ENCODE measurements at places on chromosomes 4 and X.

- DNase-seq = no peak
Observed at GRCh38 chr4:167111622-167112021, 122.7 kb downstream of the SPOCK3 start.

GRCh38 chr4:99403380-99404184, 31.6 kb downstream of the ADH7 start:
- DNase-seq = no peak

GRCh38 chrX:139202742-139203420, 327.7 kb upstream of the F9 start:
- no peak for DNase-seq

GRCh38 chrX:30620980-30621618, 32.1 kb upstream of the GK start:
- DNase-seq = no peak

- no peak for DNase-seq
Observed at GRCh38 chr4:20026456-20026855, 225.2 kb upstream of the SLIT2 start.

DNA sequence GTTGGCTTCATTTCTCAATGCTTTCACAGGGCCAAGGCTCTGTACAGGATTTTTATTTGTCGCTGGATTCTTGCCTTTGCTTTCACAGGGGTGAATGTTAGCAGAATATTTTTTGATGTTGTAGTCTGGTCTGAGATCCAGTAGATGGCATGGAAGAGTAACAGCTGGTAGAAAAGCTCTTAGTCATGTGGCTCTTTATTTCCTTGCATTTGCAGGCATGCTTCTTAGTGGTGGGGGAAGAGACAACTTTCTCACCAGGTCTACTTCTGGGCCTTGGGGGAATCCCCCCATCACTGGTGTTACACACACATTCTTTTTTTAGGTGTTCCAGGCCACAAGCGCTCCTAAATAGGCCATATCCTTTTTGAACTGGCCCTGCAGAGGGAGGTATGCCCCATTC, 58.2 kb upstream of the DKK2 start:
- no peak for DNase-seq

DNA sequence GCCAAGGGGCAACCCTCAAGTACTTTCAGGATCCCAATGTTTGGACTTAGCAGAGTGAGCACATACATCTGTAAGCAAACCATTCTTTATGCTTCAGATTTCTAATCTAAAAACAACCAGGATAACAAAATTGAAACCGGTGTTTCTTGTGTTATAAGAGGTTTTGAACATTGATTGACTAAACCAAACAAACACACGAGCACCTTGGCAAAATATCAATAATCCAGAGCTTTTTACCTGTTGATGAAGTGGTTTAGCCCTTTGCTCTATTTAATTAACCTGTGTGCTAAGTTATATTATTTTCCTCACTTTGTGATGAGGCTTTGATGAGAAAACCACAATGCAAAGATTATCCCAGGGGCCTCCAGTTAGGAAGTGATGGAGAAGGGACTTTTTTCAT, 255.3 kb upstream of the CXXC4 start:
- no peak for DNase-seq

- DNase-seq = no peak
Observed at GRCh38 chr4:184403384-184403781, 71.0 kb downstream of the IRF2 start.

DNA sequence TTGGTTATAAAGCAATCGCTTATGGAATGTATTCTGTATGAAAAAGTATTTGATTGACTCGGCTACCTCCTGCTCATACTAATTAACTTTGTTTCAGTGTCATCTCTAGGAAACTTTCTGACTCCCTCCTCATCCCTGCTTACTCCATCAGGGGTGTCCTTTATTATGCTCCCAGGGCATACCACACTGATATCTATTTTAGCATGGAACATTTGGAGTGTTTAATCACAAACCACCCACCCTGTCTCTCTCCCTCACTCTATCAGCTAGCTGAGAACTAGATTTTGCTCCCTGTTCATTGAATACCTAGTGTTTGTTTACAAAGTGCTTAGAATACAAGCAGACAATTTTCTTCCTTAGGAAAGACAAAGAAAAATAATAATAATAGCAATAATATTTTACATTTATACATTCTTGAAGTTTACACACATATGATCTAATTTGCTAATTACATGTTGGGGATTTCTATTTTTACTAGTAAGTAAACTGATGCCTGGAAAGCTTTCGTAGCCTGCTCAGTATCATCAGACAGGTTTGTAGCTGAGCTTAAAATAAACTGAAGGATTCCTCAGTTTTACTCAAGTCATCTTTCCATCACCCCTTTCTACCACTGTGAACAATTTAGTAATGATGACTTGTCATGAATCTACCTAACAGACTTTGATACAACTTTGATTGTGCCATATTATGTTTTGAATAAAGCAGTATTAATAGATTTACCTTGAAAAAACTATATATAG, 811.4 kb upstream of the HS3ST1 start:
- DNase-seq = no peak

GRCh38 chr4:142475663-142476062, 370.4 kb downstream of the INPP4B start:
- DNase-seq = no peak

DNA sequence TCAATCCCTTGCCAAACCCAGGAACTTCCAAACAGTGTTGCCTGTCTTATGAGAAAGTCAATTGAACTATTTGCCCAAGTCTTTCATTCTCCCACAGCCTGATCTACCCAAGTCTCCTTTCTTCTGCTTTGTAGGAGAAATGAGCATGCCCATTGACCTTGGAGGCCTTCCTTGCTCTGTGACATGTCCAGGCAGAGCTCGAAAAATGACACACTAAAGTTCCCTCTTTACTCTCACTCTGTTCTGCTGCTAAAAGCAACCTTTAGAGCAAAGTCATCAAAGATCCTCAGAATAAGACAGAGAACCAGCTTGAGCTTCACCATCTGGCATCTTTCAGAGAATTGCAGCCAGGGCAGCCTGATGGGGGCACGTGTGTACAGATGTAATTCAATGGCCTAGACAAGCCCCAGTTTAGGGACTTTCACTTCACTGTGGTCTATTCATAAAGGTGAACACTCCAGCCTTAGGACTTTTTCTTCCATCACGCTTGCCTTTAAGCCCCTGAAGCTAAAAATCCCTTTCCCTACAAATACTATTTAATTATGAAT, 136.4 kb downstream of the AMELX start:
- DNase-seq = no peak

DNA sequence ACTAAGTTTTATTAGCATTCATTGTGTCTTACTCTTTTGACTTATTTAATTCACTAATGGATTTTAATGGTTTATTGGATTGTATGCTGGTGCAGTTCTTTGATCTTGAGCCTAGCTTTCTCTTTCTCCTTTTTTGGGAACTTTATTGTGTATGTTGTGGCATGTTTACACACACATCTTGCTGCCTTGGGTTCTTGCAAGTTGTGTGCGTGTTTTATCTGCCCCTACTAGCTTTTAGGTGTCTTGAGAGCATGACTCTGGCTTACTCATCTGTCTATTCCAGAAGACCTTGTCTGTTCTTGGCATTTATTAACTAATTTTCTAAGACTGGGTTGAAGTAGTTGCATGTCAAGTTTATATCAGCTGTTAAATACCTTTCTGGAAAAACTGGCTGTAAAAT, 2.7 kb downstream of the TMEM165 start:
- no peak for DNase-seq

DNA sequence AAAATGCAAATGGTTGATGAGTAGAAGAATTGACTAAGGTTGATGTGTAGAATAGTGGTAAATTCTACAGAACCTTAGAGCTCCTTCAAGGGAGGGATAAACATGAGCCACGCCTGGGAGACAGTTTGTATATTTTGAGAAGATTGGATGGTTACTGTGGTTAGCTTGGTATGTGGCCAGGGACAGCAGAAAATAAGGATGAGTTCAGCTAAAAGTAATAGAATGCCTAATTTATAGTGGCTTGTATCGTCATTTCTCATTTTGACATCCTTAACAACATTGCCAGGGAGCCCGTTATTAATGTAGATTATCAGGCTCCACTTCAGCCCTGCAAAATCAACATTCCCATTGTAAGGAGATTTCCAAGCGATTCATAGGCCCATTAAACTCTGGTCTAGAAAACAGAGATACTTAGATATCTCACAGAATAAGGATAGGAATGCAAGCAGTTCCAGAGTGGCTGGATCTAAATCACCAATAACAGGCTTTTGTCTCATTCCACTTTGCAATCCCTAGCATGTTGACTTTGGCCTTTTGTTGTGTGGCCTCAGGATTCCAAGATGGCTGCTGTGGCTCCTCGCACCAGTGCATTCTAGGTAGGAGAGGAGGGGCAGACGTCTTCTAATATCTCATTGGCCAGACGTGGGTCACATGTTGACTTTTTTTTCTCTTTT, 6.4 kb upstream of the PTTG2 start:
- DNase-seq = no peak

GRCh38 chrX:40169193-40170101, 71.7 kb upstream of the BCOR start:
- DNase-seq = no peak

- no peak for DNase-seq
Observed at GRCh38 chrX:10111364-10112148, 45.2 kb upstream of the CLCN4 start.

- no peak for DNase-seq
Observed at GRCh38 chr4:83043801-83044407, 8.9 kb downstream of the COPS4 start.

DNA sequence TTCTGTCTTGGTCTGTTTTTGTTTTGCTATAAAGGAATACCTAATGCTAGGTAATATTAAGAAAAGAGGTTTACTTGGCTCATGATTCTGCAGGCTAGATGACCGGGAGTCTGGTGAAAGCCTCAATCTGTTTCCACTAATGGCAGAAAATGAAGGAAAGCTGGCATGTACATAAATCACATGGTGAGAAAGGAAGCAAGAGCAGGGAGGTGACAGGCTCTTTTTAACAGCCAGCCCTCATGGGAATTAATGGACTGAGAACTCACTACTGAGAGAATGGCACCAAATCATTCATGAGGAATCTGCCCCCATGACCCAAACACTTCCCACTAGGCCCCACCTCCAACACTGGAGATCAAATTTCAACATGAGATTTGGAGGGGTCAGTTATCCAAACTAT, 27.6 kb downstream of the SATL1 start:
- DNase-seq = no peak

GRCh38 chrX:134603806-134604700, 54.2 kb downstream of the PLAC1 start:
- DNase-seq = no peak

DNA sequence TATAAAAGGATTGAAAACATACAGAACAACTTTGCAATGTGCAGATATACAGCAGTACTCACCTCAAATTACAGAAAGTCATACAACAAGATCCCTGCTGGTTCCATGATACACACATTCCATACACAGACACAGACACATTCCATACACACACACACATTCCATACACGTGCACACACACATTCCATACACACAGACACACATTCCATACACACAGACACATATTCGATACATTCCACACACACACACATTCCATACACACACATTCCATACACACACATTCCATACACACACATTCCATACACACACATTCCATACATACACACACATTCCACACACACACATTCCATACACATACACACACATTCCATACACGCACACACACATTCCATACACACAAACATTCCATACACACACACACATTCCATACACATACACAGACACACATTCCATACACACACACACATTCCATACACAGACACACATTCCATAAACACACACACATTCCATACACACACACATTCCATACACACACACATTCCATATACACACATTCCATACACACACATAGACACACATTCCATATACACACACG, 13.7 kb downstream of the LINC00632 start:
- DNase-seq = no peak

DNA sequence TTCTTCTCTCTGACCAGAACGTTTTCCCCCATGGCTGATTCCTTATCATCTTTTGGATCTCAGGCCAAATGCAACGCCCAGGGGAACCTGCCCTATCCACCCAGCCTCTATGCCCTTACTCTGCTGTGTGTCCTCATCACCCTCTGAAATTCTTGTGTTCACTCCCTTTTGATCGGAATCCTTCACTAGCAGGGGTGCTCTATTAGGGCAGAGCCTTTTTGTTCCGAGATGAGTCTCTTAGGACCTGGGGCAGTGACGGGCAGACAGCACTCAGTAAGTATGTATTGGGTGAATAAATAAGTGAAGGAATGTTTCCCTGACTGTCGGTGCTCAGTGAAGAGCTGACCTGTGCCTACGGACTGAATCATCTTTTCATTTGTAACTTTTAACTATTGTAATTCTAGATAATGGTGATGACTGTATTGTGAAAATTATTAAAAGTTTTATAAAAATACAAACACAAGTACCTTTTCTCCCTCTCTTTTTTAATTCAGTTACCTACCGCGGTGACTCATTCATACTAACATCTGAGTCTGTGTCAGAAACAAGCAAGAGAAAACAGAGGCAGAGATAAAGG, 4.8 kb upstream of the TENM3 start:
- no peak for DNase-seq

DNA sequence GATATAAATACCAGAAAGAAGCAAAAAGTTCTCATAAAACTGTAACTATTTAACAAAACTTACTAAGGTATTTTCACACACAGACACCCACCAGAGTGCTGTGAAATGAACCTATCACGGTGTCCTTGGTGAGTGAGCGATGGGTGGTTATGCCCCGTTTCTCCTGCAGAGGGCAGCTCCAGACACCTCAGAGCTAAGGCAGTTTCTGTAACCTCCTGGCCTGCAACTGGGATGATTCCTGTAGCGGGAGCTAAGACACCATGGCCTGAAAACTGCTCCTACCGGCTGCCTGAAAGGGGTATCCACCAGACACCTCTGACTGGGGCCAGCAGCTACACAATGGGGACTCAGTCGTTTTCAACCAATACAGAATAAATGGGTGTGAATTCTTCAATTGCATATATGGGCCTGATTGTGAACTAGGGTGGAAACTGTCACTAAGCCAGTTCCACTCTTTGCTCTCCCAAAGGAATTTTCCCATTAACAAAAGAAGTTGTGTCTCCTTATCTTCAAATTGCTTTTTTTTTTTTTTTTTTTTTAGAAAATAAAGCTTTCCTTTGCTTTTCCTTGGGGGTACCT, 2375.8 kb upstream of the TENM3 start:
- DNase-seq = peak; percentile 3

- no peak for DNase-seq
Observed at GRCh38 chrX:111881715-111882114, 5.7 kb downstream of the TRPC5OS start.

DNA sequence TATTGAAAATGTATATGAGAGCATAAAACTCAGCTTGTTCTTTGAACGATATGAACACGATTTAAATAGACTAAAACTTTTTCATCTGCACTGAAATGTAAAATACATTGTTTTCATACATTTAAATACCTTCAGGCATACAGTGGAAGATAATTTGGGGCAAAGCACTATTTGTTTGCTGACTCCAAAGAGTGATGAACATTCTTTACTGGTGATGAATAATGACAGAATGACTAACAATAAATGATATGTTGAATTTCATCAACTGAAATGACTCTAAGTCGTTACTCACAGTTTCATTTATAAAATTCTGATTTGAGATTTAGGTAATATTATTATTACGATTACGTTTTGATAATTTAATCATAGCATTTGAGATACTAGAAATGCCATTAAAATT, 1160.1 kb downstream of the NLGN4X start:
- no peak for DNase-seq

GRCh38 chrX:302975-303374, 15.6 kb downstream of the GTPBP6 start:
- no peak for DNase-seq

GRCh38 chr4:83258461-83258860, 26.1 kb downstream of the COQ2 start:
- DNase-seq = no peak

- DNase-seq = no peak
Observed at GRCh38 chrX:32150141-32150540, 1061.2 kb downstream of the DMD start.

GRCh38 chrX:42678133-42678532, 99.8 kb downstream of the PPP1R2C start:
- no peak for DNase-seq
